ENCODE measurements at places on chromosomes 11 and 22. TPM values are rescaled to one million over a fixed set of nuclear protein-coding genes. Genes with fewer than 3 reads are reported as not detected.

The RIC3 gene
- total RNA-seq, result 42.8 TPM

The POLA2 gene
- 20.4 TPM for total RNA-seq

The PANX3 gene
- total RNA-seq, result not detected

The C1QTNF5 gene
- not detected for total RNA-seq

The KCNC1 gene
- not detected for total RNA-seq

DNA sequence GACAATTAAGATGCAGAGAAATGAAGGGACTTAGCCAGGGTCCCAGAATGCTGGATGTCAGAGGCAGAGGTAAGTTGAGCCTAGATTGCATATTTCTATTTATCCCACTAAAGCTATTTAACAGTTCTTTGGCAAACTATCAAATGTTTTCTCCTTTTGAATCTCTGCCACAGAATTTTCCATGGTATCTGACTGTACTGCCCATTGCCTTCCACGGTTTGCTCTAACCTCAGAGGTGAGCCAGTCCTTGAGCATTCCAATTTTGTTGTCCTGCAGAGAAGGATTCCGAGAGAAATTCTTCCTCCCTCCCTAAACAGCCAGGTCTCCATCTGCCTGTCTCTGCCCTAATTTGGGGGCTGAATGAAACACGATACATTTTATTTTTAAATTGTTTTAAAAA is 368.3 kb upstream of the SYN3 start:
- no peak for DNase-seq

DNA sequence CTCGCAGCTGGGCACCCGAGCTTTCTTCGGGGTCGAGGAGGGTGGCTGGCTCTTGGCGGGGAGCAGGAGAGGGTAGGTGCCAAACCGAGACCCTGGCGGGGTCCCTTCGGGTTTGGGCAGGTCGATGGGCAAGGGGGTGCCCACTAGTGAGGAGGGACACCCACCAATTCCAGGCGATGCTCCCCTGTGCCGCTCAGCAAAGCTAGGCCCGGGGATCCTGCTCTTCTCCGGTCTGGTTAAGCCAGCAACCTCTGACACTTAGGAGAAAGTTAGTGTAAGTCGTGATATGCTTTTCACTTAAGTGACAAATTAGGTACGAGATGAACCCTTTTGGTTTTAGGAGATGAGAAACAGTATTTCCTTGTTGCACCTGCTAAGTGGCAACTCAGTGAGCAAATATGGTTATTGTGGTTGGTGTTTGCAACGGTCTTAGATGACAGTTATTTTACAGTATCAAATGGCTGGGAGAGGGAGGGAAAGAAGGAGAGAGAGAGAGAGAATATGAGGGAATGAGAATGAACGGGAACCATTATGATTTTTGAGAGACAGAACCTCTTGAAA is 565 bp downstream of the NUCB2 start:
- peak; percentile 3 for DNase-seq

DNA sequence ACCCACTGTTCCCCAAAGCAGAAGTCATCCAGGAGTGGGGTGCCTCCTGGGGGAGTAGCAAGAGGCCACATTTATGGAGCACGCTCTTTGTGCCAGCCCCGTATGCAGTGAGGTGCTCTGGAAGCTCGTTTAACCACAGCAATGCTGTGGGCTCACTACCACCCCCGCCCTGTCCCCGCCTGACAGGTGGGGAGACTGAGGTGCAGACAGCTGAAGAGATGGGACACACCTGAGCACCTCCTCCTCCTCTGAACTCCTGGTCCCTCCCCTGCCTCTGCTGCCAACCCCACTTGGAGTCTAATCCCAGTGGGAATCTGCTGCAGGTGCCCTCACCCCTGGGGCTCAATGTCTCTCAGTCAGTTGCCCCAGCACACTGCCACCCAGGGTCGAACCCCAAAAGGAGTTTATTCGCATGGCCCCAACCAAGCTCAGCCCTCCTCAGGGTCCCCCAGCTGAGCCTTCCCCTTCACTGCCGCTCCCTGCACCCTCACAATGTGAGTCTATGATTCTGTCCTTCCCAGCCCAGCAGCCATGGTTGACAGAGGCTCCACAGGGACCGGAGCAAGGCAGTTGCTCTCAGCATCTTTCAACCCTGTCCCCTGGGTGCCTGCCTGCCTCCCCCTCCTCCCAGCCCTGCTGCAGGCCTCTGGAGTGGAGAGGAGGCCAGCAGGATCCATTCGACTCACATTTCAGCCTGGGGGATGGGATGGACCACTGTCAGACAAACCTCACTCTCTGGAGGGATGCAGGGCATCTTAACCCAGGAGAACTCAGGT is 13.3 kb upstream of the BCR start:
- DNase-seq, result no peak

GRCh38 chr11:124115782-124116616 is 749 bp downstream of the VWA5A start:
- no peak for DNase-seq

DNA sequence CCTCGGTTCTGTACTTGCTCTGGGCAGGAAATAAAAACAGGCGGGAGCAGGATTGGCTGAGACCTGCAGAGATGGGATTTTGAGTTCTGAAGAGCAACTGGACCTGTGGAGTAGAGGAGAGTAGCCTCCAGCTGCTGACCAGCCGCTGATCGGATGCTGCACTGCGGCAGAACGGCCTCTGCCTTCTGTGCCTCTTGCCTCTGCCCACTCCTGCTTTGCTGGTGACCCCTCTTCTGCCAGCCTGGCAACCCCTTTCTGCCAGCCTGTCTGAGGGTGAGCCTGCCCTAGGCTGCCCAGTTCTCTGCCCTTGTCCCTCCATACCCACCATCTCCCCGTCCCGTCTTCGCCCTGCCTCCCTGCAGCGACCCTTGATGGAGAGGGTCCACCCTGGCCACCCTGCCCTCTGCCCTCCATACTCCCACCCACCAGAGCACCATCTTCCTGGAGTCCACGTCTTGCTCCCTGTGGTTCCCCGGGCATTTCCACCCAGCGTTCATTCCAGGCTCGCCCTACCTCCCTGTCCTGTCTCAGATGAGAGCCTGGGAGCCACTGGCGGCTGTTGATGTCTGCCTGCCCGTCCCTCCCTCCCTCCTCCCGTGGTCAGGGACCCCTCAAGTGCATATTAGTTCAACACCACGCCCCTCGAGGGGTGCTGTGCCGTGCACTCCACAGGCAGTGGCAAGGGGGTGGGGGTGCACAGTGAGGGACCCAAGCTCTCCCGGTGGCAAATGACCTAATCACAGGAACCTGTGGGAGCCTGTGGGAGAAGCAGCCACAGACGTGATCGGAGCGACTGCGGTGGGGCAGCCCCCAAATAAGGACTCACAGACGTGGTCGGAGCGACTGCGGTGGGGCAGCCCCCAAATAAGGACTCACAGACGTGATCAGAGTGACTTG is 863.3 kb downstream of the TBC1D22A start:
- no peak for DNase-seq

DNA sequence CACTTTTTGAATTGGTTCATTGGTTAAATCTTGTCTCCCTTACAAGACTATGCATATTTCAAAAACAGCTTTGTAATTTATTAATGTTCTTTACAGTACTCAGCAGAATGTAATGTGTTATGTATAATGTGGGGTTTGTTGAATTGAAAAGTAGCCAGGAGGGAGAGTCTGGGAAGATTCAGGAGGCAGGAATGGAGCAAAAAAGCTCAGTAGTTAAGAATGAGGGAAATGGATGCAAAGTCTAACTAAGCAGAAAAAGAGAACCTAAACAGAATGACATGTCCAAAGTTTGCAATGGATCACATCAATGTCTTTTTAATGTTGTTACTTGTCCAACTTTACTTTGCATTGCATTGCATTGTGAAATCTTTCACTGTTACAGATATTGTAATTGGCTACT is 86.5 kb upstream of the CARD18 start:
- no peak for DNase-seq

DNA sequence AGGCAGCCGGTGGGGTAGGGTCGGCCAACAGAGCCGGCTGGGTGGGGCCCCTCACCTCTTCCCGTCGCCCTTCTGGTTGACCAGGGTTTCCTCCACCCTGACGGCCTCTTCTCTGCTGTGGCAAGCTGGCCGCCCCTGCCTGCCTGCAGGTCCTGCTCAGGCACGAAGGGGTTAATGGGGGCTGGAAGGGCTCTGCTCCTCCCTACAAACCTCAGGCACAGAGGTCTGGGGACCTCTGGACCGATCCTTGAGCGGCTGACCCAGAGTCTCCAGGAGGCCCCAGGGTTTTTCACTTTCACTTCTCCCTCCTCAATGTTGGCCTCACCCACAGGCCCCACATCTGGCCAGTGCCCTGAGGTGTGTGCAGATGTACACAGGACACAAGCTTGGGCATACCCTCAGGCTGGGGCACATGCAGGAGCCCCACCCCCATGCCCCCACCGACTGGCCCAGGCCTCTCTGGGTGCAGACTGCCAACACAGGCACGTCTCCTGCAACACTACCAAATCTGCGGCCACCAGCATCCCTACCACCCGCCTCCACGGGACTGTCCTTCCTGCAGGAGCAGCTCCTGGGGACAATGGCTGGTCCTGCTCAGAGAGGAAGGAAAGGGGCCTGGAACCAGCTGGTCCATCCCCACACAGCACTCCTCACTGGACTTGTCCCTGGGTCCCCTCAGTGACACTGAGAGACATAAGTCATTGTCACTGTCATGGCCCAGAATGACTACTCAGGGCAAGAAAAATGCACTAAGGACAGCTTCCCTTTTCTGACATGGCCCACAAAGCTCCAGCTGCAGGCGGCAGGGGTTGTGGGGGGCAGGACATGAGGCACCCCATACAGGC is 3.2 kb upstream of the TBX1 start:
- DNase-seq, result no peak

- peak; percentile 58 for DNase-seq
Measured at GRCh38 chr22:28442264-28442710, 237.4 kb downstream of the TTC28 start.

- DNase-seq, result no peak
Measured at GRCh38 chr11:2385156-2386151, 8.3 kb downstream of the CD81 start.

DNA sequence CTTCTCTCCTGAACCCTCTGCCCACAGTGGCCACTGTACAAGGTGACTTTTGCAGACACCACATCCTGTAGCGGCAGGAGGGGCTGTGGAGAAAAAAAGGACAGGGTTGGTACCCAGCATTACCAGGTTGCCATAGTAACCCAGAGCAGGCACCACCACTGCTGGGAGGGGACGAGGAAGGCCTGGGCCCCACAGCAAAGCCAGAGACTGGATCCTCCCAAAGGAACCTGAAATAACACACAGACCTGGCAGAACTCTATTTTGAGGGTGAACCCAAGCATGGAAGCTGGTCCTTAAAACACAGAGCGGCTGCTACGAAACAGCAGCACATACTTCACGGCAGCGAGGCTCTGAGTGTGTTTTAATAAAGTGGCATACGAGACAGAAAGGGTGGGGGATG is 380.6 kb downstream of the CTTN start:
- DNase-seq, result no peak

- no peak for DNase-seq
Measured at GRCh38 chr11:44159848-44160721, 64.6 kb downstream of the EXT2 start.

DNA sequence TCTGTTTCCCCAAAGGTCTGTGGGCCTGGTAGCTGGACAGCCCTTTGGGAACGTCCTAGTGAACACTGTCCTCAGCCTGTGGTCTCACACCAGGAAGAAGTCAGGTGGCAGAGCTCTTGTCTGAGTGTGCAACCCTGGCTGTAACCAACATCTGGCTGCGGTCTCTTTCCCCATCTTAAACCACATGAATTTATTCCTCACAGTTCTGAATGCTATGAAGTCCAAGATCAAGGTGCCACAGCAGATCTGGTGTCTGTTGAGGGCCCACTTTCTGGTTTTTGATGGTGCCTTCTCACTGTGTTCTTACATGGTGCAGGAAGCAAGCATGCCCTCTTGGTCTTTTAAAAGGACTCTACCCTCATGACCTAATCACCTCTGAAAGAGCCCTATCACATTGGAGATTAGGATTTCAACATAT is 2.7 kb downstream of the UPB1 start:
- DNase-seq, result no peak

DNA sequence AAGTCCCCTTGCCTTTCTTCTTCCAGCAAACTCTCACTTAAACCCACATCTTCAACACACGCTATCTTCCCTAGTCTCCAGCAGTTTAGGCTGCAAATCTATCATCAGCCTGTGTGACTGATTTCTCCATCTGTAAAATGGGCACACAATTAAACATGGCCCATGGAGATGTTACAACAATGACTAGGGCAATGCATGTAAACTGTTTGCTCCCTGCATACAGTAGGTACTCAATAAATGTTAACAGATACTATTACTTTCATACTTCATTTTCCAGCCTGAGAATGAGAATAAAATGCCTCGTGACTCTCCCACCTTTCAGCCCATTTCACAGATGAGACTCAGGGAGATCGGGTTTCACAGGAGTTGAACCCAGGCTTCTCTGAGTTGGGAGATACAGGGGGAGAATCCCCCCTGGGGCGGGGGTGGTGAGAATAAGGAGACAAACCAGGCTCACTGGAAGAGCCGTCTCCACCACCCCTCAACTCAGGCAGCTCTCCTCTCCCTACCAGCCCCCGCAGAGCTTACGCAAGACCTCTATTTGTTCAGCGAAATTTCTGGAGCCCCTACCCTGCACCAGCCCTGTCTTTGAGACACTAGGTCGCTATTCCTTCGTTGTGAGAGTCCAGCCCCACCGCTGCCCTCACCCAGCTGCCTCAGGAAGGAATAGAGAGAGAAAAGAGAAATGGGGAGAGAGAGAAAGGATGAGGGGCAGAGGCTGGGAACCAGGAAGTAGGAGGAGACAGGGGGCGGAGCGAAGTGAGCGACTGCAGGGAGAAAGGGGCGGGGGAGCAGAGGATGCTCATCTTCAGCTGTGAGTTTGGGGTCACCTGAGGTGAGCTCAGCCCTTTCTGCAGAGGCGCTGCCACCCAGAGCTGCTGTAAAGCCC is 42.1 kb upstream of the KLHL35 start:
- peak; percentile 59 for DNase-seq

DNA sequence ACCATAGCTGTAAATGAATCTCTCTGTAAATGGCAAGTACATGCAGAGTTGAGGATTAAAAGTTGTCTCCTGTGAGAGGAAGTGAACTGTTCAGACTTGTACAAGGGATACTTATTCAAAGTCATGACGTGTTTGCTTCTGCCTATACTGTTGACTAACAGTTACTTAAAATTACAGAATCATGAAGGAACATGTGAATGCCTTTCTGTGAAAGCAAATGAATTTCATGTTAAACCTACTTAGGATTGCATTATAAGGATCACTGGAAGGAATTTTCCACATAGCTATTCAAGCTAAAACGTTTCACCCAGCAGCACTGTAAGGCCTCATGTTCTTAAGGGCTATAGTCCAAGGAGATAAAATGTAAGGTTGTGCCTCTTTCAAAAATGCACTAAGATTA is 93.4 kb upstream of the BIRC3 start:
- no peak for DNase-seq

DNA sequence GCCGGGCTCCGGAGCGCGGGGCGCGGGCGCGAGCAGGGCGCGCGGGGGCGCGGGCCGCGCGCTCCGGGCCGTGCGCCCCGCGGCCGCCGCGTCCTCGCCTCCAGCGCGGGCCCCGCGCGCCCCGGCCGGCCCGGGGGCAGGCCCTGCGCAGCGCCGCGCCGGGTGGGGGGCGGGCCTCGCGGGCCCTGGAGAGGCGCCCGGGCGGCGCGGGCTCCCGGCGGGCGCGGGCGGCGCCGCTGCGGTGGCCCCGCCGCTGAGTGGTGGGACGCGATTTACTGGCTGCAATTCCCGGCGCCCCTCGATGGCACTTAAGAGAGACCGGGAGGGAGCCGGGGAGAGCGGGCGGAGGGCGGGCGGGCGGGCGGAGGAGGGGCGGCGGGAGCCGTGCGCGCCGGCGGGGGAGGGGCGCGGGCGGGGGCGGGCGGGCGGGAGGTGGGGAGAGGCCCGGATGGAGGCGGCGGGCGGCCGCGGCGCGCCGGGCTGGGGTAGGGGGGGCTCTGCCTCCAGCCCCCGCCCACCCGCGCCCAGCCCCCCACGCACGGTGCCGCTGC is 73.2 kb upstream of the TCF20 start:
- DNase-seq, result no peak

Data from T-cell (primary cell).